Activated T-helper 1 cell treated with anti-CD3 and anti-CD28 coated beads, Interleukin-12 subunit alpha, Interleukin-12 subunit beta, Interleukin-2, Interleukin-4 antibody, amounts not matched to agents 30 ng/mL and 10 ng/mL and 1 ng/mL, durations not matched to agents 14 hours and 24 hours and 36 hours (primary cell): ENCODE measurements at places on chromosomes 5 and 9.

DNA sequence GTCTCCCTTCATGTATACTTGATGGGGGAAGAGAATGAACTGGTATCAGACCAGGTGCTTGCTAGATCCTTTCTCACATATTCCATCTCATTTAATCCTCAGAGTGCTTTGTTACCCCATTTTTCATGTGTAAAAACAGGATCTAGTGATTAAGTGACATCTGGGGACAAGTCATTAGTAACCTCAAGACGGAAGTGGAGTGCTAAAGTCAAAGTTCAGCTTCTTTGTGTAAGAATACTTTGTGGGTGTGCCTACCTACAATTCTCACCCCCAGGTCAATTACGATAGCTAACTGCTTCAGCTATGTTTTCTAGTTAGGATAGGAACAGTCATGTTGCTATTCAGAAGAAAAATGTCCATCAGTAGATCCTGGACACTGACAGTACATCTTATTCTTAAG, 3.1 kb upstream of the FAM120AOS start:
- peak overlapping the region; percentile 50 for H3K4me3 ChIP-seq
- H3K4me1 ChIP-seq: peaks cover 70% of the 10 kb centered on the region
- peaks cover 39% of the 10 kb centered on the region for H3K36me3 ChIP-seq
- DNase-seq: no peak
- no peaks in the 10 kb centered on the region for H3K27me3 ChIP-seq

- H3K27ac ChIP-seq: no peak overlapping the region
- no peak overlapping the region for H3K4me3 ChIP-seq
- no peaks in the 10 kb centered on the region for H3K4me1 ChIP-seq
- DNase-seq: no peak
- H3K27me3 ChIP-seq: no peaks in the 10 kb centered on the region
Measured at GRCh38 chr9:25742256-25742655, 64.0 kb upstream of the TUSC1 start.

GRCh38 chr9:88216126-88216995, 78.1 kb upstream of the SPATA31C2 start:
- DNase-seq: no peak
- H3K27ac ChIP-seq: no peak overlapping the region
- no peaks in the 10 kb centered on the region for H3K4me1 ChIP-seq
- H3K4me3 ChIP-seq: no peak overlapping the region
- H3K27me3 ChIP-seq: peaks cover 3% of the 10 kb centered on the region

DNA sequence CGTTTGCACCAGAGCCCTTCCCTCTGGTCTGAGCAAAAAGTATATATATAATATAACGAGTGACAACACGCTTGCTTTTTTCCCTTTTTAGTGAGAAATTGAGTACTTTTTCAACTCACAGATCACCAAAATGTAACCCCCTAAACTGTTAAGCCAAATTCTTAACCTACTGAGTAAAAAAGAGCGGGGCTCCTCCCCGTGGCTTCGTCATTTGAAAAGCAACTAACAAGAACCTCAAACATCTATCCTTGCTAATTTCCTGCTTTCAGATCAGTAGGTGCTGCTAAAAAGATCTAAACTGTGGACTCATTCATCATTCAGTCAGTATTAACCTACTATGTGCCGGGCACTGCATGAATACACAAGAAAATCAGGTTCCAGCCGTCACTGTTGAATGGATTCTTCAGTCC, 1.0 kb upstream of the PTBP3 start:
- H3K36me3 ChIP-seq: no peaks in the 10 kb centered on the region
- peaks cover 2% of the 10 kb centered on the region for H3K27me3 ChIP-seq
- peaks cover 31% of the 10 kb centered on the region for H3K4me1 ChIP-seq
- peak overlapping the region; percentile 97 for H3K4me3 ChIP-seq

- H3K36me3 ChIP-seq: peaks cover 5% of the 10 kb centered on the region
- no peak overlapping the region for H3K4me3 ChIP-seq
- H3K27me3 ChIP-seq: no peaks in the 10 kb centered on the region
- no peak overlapping the region for H3K27ac ChIP-seq
Measured at GRCh38 chr5:65760504-65761275, 38.7 kb downstream of the NLN start.
